ENCODE measurements at places on chromosomes 6 and 20.
A peak's percentile ranks its signal among the peaks of the same experiment; 100 is the strongest.

DNA sequence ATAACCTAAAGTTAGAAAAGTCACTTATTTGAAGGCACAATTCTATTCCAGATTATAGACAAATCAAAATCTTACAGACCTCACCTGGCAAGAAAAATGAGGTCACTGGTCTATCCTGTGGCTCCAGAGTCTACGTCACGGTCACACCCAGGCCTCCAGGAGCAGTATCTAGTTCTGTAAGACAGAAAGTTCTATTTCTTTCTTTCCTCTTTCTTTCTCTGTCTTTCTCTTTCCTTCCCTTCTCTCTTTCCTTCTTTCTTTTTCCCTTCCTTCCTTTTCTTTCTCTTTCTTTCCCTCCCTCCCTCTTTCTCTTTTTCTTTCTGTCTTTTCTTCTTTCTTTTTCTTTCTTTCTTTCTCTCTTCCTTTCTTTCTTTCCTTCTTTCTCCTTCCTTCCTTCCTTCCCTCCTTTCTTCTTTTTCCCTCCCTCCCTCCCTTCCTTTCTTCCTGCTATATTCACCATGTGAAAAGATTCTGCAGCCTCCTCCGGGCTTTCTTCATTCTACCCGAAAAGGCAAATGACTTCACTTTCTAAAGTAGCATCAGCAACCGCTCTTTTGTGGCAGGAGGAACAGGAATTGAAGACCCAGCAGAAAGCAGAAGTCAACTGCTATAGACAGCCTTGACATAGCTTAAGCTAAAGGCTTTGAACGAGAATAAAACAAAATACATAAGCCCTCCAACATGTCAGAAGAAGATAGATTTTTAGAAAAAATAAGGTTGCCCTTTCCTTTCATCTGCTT is 83.9 kb upstream of the SIRPG start:
- DNase-seq = no peak

- DNase-seq = no peak
Observed at GRCh38 chr6:149364557-149364956, 35.5 kb upstream of the SUMO4 start.

GRCh38 chr20:47620808-47621805 is 119.4 kb downstream of the NCOA3 start:
- peak; percentile 72 for DNase-seq

- no peak for DNase-seq
Observed at GRCh38 chr6:143221698-143222097, 161.0 kb downstream of the AIG1 start.

DNA sequence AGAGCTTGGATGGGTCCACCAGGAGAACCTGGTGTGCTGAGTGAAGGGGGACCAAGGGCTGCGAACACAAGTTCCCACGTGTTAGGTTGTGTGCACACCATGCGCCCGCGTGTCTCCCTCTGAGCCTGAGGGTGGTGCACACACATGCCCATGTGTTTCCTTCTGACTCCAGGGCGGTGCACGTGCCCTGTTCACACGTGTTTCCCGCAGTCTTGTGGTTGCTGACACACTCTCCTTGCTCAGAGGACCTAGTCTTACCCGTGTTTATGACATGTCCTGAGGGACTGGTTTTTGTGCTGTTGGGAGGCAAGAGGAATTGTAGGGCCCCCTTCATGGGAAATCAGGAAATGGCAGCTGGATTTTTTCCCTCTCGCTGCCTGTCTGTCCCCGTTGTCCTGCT is 36.3 kb upstream of the PCMTD2 start:
- DNase-seq = no peak

DNA sequence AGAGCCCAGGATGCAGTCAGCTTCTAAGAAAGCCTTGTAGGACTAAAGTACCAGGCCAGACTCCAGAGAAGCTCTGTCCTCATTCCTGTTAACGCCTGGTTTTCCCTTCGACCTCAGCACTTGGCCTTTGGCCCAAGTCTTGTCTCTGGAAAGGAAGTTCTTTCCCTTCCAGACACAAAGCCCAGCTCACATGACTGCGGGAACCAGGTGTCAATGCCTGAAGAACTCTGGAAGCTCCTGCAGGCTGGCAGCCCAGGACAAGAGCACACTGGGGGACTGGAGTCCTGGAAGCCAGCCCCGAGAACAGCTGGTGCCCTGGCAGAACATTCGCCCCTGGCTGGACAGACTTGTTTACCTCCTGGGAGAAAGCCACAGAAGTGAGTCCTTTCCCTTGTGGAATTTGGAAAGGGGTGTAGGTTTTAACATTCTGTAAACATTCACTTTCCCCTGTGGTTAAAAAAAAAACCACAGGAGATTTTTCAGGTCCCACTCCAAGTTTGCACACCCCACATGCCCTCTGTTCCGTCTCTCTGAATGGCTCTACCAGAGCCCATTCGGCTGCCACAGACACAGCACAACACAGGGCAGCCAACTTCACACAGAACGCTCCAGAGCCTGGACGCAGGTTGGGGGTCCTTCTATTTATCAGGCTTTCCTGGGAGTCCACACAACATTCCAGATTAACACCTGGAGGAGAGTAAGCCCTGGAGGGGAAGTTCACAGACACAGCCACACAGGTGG is 18.1 kb downstream of the ACSS1 start:
- DNase-seq = no peak

GRCh38 chr6:131755597-131755996 is 44.8 kb upstream of the CTAGE9 start:
- DNase-seq = no peak

- DNase-seq = no peak
Observed at GRCh38 chr20:59308493-59309201, 8.2 kb downstream of the EDN3 start.

DNA sequence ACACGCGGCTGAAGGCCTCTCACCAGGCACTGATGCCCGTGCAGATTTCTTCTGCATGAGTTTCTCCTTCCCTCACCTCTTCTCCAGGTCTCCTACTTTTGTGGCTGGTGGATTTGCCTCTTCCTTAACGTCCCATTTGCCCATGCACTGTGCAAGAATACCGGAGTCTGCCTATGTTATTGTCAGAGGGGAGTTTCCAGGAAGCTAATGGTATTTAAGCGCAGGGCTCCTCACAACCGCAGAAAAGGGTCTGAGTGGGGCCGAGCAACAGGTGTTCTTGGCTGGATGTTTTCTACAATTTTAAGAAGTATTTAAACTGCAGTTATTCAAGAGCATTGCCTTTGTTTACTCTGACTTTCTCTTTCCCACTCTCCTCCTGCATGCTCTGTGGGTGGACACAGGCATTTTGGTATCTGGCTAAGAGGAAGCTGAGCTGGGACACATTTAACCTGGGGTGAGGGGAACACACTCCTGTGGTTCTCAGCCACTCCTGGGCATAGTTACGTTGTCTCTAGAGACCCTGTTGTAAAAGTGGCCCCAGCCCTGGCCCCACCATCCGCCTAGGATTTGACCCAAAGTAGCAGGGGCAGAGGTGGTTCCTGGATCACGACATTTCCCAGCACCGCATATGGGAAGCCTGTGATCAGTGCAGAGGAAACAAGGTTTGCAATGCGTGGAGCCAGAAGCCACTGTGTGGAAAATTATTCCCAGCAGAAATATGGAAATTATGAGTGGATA is 34.4 kb downstream of the GGTLC1 start:
- no peak for DNase-seq

GRCh38 chr6:133503336-133503729 is 262.2 kb downstream of the EYA4 start:
- peak; percentile 79 for DNase-seq

DNA sequence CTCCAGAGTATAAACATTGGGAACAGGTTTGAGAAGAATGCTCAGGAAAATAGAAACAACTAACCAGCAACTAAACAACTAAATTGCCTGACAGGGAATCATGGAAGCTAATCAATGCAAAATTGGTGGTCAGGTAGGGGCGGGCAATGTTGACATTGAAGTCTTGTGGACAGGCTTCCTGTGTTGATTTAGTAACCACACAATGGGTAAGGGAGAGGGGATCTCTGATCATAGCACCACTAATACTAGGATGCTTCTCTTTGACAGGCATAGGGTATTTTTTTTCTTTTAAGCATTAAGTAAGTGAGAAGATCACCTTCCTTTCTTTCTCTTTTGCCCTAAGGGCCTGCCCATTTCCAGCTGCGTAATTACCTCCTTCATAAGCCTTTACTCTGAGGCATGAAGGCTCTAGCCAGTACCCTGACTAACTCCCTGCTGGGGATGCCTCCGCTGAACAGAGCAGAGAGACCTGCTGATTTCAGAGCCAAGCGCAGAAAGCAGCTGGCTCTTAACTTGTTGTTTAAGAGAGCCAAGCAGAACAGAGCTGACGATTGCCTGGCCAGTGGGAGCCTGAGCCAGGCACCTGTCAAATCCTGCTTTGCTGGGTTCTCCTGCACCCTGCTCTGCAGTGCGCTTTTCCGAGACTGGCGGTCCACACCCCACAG is 118.7 kb downstream of the BMP2 start:
- no peak for DNase-seq

DNA sequence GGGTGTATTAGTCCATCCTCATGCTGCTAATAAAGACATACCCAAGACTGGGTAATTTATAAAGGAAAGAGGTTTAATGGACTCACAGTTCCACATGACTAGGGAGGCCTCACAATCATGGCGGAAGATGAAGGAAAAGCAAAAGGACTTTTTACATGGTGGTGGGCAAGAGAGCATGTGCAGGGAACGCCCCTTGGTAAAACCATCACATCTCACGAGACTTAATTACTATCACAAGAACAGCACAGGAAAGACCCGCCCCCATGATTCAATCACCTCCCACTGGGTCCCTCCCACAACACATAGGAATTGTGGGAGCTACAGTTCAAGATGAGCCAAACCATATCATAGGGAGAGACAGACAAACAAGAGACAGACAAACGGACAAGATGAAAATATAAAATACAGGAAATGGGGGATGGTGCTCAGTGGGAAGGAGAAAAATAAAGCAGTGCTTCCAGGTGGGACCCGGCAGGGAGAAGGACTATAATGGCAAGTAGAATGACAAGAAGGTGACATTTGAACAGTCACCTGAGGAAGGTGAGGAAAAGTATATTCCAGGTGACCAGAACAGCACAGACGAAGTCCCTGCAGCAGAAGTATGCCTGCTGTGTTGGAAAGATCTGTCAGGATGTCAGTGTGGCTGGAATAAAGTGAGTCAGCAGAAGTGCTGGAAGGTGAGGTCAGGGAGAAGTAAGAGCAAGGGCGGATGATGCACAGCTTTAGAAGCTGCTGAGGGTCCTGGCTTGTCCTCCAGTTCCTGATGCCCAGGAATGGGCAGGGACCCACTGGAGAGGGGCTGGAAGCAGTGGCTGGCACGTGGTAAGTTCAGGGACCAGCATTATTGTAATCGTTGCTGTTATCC is 61.1 kb downstream of the SLC2A10 start:
- DNase-seq = no peak

- no peak for DNase-seq
Observed at GRCh38 chr20:10605547-10606195, 68.1 kb downstream of the JAG1 start.

DNA sequence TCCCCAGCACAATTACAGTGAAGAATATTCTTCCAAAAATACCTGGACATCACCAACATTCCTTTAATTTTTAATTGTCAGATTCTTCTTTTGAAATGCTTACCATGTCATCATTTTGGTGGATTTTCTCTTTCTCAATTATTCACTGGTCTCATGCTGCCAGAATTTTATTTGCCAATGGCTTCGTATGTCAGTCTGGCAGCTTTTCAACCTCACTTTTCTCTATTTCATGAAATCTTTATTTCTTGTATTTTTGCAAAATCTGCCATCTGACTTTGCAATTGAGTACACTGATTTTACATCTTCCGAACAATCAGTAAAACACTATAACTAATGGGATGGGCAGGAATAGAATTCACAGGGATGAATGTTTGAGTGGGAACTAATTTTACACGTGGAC is 84.1 kb downstream of the BTBD9 start:
- no peak for DNase-seq

GRCh38 chr6:30319146-30319835 is 7.4 kb upstream of the TRIM39 start:
- DNase-seq = no peak

DNA sequence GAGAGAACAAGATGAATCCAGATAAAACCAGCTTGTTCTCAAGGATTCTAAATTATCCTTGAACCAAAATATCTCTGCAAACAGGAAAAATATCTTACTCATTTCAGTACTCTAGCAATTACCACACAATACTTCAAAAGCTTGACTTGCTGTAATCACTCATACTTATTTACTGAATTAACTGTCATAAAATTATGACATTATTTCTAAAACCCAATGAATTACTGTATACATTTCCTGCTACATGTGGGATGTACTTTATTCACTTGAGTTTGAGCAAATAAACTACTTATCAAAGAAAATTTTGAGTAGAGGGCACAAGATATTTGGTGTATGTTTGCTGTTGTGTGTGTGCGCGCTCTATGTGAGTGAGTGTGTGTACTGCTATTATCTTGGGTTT is 9.7 kb downstream of the EIF2S2 start:
- no peak for DNase-seq

- no peak for DNase-seq
Observed at GRCh38 chr6:107703606-107704005, 120.5 kb downstream of the SCML4 start.

DNA sequence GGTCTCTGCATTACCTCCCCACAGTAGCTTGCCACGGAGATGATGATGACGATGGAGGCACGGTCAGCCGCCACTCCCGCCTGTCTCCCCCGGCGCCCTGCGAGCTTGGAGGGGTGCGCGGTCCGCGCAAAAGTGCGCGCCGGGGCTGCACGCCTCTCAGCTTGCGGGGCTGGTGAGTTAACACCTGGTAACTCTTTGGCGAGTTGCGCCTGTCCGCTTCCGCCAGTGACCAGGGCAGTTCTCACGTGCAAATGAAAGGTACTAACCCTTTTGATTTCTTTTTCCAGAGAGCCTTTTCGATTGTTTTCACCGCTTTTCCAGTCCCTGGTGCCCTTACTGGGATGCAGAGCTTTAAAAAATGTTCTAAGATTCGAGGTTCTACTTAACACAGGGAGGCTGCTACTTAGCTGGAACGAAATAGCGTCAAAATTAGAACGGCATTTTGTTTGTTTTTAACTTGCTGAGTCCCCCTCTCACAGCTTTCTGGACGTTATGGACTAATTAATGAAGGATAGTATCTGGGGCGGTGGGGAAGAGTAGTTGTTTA is 6.2 kb downstream of the GRIK2 start:
- DNase-seq = no peak

- DNase-seq = no peak
Observed at GRCh38 chr6:46376562-46377061, 114.6 kb downstream of the RCAN2 start.

- DNase-seq = no peak
Observed at GRCh38 chr6:80527552-80528052, 421.1 kb downstream of the BCKDHB start.

GRCh38 chr20:56353356-56353755 is 5.4 kb upstream of the FAM210B start:
- no peak for DNase-seq

DNA sequence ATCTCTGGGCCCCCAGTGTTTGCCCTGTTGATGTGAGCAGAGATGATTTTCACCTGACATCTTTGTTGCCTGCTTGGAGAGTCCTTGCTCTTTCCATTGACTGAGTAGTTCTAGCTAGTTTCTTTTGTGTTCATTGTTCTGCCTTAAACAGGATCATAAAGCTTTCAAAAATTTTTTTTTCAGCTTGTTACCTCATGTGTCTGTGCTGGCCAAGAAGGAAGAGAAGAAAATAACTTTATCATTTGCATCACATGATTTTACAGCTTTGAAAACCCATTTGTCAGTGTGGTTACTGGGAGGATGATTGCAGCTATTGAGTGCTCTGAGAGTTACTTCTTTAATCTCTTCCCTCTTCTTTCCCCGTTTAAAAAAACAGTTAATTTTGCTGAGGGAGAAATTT is 16.0 kb downstream of the FOXO3 start:
- DNase-seq = no peak
